ENCODE measurements at places on chromosomes 16 and 17. TPM values are rescaled to one million over a fixed set of nuclear protein-coding genes. Genes with fewer than 3 reads are reported as not detected.

HBA2 gene
- 11,939 TPM for total RNA-seq

GRCh38 chr17:29914819-29915537, 15.1 kb downstream of the SSH2 start:
- no peak for DNase-seq

GRCh38 chr16:80260906-80261311, 279.9 kb upstream of the DYNLRB2 start:
- no peak for DNase-seq

DNA sequence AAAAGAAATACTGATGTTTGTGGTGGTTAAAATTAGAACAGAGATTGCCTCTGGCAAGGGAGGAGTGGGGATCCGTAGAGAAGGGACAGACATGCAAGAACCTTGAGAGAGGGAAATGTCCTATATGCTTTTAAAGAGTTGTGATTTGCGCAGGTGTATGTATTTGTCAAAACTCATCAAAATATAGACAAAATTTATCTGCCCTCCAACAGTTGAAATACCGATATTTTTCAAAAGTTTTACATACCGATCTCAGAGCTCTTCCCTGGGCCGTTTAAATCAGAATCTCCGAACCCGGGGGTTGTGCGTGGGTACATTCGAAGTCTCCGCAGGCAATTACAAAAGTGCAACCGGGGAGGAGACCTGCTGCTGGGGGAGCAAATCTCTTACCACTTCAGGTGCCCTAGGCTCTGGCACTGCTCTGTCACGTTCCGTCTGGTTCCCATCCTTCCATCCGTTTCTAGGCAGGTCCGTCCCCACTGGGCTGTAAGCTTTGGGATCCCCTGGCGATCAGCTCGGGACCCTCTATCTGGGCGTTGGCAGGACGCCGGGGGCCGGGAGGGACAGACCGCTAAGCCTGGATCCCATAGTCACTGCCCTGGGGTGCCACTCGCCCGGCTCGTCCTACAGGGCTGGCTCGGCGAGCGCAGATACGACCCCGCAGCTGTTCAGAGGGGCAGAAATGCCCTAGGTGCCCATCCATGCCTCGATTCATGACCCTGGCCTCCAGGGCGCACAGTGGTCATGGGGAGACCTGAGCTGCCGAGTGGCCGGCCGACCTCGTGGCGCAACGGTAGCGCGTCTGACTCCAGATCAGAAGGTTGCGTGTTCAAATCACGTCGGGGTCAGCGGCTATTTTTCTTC, 4.2 kb downstream of the BORCS6 start:
- peak; percentile 97 for DNase-seq

- no peak for DNase-seq
These were observed 28.4 kb upstream of the MRTFB start for GRCh38 chr16:14042706-14043105.

Data from sciatic nerve (tissue), 2 donors.